ENCODE measurements at places on chromosomes 6 and 20.
A peak's percentile ranks its signal among the peaks of the same experiment; 100 is the strongest.

DNA sequence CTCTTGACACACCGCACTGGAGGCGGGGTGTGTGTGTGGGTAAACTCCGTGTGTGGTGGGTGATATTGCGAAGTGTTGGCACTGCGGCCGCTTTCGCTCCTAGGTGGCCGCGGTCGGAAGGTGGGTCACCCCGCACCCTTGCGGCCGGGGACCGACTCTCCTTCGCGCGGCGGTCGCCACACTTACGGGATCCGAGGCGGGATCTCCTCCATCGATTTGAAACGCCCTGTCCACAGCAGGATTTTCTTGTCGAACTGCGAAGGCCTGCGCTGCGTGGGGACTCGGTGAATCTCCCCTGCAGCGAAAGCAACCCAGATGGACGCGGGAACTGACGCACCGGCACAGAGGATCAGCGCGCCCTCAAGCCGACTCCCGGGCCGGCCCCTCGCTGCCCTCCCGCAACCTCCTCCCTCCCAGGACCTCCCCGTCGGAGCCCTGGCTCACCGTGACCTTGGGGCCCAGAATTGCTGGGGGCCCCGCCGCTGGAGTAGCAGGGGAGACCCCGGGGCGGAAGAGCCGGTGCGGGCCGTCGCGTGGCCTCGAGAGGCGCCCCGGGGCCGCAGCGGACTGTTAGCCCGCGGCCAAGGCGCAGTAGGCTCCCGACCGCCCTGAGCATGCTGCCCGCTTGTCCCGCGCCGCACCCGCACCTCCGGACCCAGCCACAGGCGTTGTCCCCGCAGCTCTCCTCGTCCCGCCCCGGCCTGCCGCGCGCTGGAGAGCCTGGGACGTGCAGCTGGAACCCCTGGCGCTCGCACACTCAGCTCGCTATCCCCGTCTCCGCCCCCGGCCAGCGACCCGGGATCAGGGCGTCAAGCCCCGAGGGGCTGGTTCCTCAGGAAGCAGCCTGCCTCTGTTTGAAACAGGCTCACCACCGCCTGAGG is at the start of gene FAM162B:
FAM162B (minus strand) TSS at position 759 of the 881 bp plus-strand sequence; CDS start at position 616, 143 bp downstream.
- DNase-seq: peak; percentile 14

- no peak for DNase-seq
Measured at GRCh38 chr20:60877071-60877857, 374.8 kb upstream of the CDH4 start.

DNA sequence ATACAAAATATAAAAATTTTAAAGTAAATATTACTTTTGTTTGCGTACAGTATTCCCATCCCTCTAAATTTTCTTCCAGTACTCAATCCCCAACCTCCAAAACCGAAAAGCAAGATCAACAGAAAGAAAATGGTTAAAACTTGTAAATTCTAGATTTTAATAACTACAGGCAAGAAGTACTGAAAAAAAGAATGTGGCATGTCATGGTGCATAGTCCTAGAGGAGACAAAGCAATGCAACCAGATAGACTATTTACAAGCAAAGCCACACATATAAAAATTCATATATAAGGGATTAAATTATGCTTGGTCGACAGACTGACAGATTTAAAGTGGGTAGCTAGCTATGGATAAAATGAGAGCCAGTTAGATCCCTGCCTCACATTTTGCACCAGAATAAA is 56.5 kb upstream of the HFE start:
- DNase-seq: peak; percentile 45

DNA sequence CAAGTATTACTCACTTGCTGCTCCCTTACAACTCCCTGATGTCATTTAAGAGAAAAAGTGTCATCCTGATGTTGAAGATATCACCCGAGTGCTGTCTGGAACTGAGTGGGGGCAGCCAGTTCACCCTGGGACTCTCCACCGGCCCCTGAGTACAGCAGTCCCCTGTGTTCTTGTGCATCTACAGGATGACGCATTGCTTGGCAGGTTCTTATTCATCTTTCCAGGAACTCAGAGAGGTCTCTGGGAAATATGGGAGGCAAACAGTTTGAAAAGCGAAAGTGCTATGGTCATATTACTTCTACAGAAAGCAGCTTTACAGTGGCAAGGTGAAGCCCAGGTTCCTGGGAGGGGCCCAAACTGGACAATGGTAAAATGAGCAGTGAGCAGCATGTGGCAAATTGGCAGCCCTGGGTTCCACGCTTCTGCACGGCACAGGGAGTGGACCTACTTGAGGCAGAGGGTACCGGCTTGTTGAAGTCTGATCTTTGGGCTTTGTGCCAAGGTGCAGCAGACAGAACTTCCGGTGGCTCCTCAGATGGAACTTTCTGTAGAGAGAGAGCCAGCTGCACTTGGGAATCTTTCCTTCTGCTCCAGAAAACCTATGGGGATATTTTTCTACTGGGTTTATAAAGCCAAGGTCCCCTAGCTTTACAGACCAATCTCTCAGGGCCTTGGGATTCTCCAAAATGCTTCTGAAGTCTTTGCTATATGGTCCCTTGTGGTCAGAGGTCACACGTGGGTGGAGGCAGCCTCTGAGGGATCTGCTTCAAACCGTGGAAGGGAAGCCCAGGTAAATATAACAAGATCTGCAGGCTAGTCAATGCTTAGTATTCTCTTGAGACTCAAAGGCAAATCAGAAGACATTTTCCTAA is 128.3 kb downstream of the MAP3K7 start:
- DNase-seq: peak; percentile 44

GRCh38 chr20:3990716-3991115 is 24.6 kb downstream of the RNF24 start:
- DNase-seq: no peak

- DNase-seq: peak; percentile 72
Measured at GRCh38 chr6:117441824-117442264, 16.1 kb upstream of the ROS1 start.

- DNase-seq: no peak
Measured at GRCh38 chr6:136319732-136320131, 30.1 kb upstream of the BCLAF1 start.

DNA sequence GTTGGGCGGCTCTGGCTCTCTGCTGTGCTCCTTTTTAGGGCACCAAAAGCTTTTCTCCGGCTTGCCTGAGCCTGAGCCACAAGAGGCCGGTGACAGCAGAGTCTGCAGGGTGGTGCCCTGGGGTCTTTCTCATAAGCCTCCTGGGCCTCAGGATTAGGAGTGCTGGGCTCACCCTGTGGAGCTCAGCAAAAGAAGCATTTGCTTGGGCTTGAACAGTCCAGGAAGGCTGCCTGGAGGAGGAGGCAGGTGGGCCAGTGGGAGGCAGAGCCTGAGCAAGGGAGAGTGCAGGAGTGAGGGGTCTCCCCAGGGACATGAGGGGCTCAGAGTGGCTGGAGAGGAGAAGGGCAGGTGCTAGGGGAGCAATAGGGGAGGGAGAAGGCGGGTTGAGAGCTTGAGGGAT is 32.9 kb upstream of the MRGBP start:
- no peak for DNase-seq

GRCh38 chr20:25699914-25700313 is 3.3 kb upstream of the ZNF337 start:
- DNase-seq: peak; percentile 12

DNA sequence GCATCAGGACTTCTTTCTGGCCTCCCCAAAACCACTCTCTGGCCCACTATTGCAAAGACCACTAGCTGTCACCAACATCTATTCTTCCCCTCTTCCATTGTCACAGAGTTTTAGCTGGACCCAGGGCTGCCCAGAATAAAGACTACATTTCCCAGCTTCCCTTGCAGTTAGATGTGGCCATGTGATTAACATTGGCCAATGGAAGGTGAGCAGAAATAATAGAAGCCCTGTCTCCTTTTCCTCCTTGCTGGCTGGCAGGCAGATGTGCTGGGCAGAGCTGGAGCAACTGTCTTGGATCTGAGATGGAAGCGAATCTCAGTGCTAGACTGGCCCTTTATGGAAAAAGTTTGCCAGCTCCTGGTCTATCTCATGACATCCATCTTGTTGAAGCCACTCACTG is 97.0 kb downstream of the KCNB1 start:
- peak; percentile 23 for DNase-seq

DNA sequence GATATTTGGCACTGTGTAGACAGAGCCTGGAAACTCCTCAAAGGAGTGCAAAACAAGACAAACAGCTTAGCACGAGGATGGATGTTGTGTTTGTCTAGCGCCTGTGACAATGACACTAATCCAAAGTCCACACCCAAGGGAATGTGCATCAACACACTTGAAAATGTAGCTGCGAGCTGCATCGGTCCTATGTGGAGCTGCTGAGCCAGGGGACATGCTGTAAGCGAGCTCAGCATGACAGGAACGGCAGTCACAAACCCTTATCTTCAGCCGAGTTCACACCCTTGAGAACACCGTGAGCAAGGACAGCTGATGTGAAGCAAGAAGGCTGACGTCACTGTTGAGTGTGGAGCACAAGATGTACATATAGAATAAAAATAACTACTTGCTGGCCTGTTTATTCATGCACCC is 684.3 kb downstream of the QKI start:
- peak; percentile 37 for DNase-seq

DNA sequence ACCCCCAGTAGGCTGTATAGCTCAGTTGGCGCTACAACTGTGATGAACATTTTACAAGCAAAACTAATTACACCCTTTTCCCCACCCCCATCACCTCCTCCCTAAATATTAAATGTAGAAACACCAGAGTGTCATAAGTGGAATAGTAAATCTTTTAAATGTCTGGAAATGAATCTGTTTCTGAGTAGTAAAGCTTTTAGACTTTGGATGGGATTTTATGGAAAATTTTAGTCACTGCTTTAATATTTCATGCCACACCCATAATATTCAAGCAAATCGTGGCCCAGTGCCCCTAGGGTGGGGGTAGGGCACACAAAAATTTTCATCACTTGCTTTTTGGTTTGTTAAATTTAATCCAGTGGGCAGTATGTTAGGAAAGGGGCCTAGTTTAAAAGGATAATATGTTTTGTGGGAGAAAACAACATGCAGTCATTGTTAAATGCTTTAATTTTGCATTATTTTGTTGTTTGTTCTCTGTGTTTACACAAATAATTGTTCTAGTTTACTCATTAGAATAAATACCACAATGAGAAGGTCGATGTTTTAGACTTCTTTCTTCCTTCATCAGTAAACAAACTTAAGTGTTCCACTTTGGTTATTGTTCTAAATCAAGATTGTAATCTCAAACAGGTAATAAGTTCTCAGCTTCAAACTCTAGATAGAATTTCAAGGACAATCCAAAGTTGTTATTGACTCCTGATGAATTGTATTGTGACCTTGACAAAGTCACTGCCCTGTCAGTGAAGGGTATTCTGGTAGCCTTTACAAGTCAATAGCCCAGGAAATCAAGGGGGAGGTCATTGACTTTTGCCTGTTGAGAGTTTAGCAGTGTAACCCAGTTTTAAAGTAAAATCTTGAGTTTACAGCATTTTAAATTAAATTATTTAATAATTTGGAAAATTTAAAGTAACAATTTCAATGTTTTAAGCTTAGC is 79.2 kb downstream of the CBFA2T2 start:
- DNase-seq: no peak

- DNase-seq: peak; percentile 50
Measured at GRCh38 chr6:56002336-56002735, 126.9 kb upstream of the BMP5 start.

DNA sequence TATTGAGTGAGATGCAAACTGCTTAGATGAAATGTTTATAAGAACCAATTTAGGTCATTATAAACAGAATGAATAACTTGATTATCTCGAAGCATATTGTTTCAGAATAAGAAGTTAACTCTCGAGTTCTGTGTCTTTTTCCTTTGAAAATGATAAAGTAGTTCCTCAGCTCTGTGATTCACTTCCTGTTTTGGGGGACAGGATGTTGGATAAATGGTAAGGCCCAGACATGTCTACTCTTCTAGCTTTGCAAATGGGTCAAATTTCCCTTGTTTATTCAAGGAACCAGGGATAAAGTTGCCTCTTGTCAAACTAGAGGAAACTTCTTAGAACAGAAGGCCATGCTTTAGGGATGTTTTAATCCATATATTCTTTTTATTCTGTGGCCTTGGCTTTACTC is 246.9 kb downstream of the SOX4 start:
- peak; percentile 53 for DNase-seq

- DNase-seq: peak; percentile 95
Measured at GRCh38 chr20:41482647-41483552, 116.3 kb upstream of the EMILIN3 start.

DNA sequence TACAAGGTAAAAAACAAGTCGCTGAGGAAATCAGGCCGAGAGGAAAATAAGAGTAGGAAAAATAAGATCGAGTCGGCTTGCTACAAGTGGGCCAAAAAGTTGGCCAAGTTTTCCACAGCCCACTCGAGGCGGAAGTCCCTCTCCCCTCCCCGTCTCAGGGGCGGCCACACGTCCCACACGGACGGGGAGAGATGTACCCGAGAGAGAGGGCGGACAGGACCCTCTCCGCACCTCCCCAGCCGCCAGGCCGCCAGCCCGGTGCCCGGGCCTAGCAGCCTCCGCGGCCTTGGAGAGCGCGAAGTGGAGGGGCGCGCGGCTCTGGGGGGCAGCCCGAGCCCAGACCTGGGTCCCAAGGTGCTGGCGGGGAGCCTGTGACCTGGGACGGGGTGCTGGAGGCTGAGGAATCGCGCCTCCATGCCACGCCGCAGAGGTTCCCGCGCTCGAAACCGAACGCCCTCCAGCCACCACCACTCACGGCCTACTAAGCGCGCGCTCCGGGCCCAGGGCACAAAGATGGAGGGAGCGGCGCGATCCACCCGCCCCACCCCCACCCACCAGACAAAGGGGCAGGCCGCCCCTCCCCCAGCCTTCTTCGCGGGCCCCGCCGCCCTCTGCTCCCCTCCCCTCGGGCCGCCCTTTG is 1.9 kb upstream of the HMGA1 start:
- no peak for DNase-seq

GRCh38 chr20:39395478-39396291 is 433.5 kb downstream of the DHX35 start:
- no peak for DNase-seq

DNA sequence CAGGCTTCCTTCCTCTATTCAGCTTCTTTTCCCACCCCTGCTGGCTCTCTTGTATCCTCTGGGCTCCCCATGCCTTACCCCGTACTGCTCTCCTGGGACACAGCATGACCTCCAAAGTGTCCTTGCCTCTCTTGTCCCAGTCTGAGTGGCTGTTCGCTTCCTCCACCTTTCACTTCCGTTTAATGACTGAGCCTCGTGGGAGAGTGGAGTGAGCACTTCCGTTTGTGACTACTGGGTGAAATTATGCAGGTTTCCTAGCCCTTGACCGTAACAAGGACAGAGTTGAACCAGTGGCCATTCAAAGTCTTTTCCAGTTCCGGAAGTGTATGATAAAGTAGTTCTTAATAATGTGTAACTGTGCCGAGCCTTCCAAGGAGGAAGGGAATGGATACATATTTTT is 109.2 kb downstream of the ARID1B start:
- DNase-seq: no peak

GRCh38 chr6:4093288-4093687 is 14.4 kb upstream of the FAM217A start:
- DNase-seq: no peak

DNA sequence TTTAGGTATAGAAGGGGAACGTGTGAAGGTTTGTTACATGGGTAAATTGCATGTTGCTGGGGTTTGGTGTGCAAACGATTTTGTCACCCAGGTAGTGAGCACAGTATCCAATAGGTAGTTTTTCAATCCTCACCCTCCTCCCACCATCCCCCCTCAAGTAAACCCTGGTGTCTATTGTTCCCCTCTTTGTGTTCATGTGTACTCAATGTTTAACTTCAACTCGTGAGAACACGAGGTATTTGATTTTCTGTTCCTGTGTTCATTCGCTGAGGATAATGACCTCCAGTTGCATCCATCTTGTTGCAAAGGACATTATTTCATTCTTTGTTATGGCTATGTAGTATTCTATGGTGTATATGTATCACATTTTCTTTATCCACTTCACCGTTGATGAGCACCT is 11.6 kb upstream of the VNN1 start:
- DNase-seq: no peak
